ENCODE measurements at places on chromosomes 16 and 17.

GRCh38 chr16:68960910-68961309 is 117.6 kb downstream of the TANGO6 start:
- DNase-seq, result no peak

GRCh38 chr16:78407191-78407590 is 307.7 kb downstream of the WWOX start:
- no peak for DNase-seq

- no peak for DNase-seq
Measured at GRCh38 chr17:43822570-43823190, 10.3 kb downstream of the MPP3 start.

GRCh38 chr17:7133916-7134315 is 19.3 kb upstream of the ASGR2 start:
- no peak for DNase-seq

DNA sequence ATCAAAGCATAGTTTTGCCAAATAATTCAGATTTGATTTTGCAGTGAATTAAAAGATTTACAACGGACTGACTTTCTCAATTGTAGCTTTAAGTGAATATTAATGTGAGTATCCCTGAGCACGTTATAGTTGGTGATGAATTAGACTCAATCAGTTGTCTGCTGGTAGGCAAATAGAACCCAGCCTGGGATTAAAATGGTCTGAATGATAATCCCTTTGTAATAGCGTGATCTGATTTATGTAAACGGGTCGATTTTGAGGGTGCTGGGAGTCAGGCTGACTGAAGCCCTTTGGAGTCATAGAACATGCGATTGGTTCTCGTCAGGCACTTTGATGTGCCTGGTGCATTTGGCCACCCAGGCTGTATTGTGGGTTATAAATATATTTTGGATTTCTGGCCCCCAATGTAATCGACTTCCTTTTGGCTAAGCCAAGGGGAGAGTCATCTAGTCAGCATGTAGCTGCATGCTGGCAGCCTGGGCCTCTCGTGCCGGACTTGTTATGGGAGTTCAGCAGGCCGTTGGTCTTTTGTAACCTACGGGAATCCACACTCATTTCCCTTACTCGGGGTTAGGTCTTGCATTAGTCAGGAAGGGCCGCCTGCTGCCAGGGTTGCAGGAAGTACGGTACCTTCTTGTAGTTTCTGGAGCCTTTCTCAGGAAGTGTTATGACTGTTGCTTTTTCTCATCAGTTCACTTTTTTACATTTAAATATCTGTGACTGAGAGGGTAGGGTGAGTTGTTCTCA is 5.4 kb downstream of the PGS1 start:
- no peak for DNase-seq

DNA sequence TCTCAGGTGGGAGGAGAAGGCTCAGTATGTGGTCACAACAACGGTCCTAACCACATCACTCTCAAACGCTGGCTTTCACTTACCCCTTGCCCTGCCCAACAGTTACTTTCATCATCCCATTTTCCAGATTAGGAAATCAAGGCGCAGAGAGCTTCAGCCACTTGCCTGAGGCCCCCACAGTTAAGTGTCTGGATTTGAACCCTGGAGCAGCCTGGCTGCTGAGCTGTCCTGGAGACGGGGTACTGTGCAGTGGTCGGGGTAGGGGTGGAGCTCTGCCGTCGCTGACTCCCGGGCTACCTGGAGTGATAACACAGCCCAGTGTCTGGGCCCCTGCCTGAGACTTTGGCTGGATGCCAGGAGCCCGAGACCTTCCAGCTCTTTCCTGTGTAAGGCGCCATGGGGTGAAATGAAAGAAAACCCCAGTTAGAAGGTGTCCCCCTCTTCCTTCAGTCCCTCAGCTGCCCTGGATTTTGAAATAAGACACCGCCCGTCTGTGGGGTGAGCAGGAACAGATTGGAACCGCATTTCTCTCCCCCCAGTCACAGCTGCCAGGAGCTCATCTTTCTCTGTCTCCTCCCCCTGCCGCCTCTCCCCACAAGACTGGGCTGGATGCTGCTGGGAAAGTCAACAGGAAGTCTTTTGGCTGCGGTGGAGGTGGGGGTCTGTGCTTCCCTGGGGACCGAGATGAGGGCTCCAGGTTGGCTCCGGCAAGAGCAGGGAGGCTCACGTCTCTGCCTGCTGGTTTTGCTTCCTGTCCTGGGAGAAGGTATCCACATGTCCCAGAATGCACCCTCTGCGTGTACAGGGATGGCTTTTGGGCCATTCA is 280.2 kb downstream of the SEC14L1 start:
- DNase-seq, result peak; percentile 85

DNA sequence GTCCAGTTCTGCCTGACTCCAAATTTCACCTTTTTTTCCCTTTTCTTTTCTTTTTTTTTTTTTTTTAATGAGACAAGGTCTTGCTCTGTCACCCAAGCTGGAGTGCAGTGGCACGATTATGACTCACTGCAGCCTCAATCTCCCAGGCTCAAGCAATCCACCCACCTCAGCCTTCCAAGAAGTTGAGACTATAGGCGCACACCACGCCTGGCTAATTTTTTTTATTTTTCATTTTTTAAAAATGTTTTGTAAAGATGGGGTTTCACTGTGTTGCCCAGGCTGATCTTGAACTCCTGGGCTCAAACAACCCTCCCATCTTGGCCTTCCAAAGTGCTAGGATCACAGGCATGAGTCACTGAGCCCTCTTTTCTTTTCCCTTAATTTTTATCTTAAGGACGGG is 33.4 kb upstream of the RBBP6 start:
- DNase-seq, result no peak

- DNase-seq, result no peak
Measured at GRCh38 chr16:59545721-59546120, 811.6 kb upstream of the GOT2 start.

DNA sequence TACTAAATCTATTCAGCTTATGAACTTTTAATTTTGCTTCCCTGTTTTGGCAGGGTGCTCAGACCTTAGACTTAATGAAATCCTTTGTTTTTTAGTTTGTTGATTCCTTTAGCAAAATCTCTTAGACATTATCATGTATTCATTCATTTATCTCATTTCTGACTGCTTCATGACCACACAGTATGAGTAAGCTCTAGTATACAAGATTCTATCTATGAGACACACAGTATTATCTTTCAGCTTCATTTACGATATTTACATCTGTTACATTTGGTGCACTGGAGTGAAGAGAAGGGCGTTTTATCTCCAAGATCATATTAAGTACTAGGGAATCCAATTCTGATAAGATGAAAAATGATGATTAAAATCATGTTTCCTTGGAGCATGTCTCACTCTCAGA is 448.1 kb upstream of the CA10 start:
- DNase-seq, result no peak

DNA sequence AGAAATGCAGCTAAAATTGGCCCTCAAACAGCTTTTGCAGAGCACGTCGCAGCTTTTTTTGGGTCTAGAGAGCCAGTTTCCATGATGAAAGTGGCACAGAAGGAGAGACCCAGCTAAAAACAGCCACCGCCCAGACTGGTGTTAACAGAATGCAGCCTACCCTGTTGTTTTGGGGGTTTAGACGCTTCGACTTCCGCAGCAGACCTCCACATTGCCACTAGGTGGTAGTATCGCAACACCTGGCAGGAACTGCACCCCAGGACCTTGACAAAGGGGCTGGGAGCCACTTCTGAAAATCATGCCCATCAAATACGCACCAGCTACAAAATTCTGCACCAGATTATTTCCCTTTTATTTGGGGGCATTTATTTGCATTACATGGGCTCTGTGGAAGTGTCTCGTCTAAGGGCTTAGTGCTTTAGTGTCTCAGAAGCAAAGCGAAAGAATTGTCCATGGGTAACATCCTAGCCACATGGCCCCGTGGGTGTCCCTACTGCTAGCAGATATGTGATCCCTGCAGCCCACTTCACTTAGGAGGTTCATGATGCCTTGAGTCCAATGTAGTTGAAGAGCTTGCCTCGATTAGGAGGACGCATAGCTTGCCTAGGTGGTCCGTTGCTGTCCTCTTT is 167.1 kb downstream of the HAPSTR1 start:
- peak; percentile 17 for DNase-seq

GRCh38 chr16:58853854-58854791 is 120.0 kb upstream of the GOT2 start:
- DNase-seq, result no peak

- no peak for DNase-seq
Measured at GRCh38 chr16:67594956-67595355, 32.6 kb downstream of the CTCF start.

- DNase-seq, result no peak
Measured at GRCh38 chr16:57955572-57956188, 15.2 kb downstream of the CNGB1 start.

- no peak for DNase-seq
Measured at GRCh38 chr17:13297183-13297582, 279.4 kb upstream of the ELAC2 start.

- no peak for DNase-seq
Measured at GRCh38 chr17:20612635-20613034, 33.1 kb downstream of the CDRT15L2 start.

DNA sequence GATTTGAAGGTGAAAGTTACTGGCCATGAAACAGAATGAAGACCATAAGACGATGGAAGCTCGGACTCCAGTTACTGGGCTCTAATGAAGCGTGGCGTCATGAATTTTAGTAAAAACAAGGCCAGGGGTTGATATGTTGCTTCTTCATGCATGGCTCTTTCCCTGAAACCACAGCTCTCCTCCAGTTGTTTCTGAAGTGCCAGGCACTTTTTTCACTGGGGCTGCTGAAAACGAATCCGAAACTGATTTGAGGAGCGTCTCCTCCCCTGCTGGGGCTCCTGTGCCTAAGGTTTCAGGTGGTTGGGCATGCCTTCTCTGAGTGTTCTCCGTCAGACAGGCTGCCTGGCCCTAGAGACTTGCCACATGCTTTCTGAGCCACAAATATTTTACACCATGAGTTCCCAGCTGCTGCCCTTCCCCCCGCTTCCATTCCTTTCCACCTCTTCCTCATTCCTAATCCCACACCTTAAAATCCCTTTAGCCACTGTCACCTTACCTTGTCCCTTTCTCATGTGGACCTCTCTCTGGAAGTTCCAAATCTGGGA is 3.7 kb upstream of the MYL4 start:
- DNase-seq, result no peak

DNA sequence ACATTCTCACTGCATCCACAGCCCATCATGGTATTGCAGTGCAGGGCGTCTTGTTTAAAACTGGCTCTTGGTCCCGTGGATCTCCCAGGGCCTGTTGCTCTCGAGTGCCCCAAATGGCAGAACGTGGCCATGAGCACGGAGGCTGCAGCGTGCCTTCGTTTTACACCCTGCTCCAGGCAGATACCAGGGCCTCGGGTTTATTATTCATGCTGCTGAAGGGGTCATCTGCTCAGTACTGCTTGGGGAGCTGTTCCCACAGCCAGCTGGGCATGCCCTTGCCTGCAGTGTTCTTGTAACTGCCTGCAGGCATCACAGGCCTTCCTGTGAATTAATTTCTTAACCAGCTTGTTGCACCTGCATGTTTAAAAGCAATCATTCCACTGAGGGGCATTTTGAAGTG is 129.7 kb upstream of the CHMP6 start:
- DNase-seq, result no peak

- no peak for DNase-seq
Measured at GRCh38 chr16:4372001-4372577, 441 bp downstream of the VASN start.

- no peak for DNase-seq
Measured at GRCh38 chr17:2705888-2706795, 5.4 kb downstream of the CLUH start.

DNA sequence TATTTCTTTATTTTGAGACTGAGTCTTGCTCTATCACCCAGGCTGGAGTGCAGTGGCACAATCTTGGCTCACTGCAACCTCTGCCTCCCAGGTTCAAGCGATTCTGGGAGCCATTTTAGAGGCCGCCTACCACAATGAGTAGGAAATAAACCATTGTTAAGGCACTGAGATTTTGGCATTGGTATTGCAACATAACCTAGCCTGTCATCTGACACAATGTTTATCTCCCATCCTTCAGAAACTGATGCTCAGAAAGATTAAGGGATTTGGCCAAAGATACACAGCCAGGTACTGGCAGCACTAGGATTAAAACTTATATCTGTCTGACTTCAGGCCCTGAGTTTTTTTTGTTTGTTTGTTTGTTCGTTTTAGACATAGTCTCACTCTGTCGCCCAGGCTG is 8.0 kb upstream of the COPS3 start:
- no peak for DNase-seq

DNA sequence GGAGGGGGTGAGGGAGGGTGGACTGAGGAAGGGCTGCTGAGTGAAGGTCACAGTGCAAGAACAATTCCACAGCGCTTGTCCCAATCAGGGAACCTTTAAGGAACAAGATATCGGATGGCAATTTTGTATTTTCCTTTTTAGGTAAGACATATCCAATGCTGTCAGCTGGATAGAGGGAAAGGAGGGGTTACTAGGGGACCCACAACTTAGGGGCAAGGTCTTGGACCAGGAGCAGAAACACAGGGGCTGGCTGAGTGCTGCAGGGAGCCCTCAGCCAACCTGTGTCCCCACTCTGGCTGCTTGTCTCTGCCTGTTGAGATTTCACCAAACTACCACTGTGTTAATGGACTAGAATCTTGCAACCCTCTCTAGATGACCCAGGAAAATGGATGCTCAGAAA is 47.6 kb downstream of the AKAP1 start:
- DNase-seq, result no peak

DNA sequence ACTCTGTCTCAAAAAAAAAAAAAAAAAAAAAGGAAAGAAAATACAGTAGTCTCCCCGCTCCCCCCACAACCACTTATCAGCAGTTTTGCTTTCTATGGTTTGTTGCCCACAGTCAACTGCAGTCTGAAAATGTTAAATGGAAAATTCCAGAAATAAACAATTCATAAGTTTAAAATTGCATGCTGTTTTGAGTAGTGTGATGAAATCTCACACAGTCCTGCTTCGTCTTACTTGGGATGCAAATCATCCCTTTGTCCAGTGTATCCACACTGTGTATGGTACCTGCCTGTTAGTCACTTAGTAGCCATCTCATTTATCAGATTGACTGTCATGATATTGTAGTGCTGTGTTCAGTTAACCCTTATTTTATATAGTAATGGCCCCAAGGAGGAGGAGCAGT is 41.5 kb downstream of the NF1 start:
- no peak for DNase-seq
